Dorsolateral prefrontal cortex (tissue), 122 donors: ENCODE measurements at places on chromosomes 11 and 22.
A peak's percentile ranks its signal among the peaks of the same experiment; 100 is the strongest.

DNA sequence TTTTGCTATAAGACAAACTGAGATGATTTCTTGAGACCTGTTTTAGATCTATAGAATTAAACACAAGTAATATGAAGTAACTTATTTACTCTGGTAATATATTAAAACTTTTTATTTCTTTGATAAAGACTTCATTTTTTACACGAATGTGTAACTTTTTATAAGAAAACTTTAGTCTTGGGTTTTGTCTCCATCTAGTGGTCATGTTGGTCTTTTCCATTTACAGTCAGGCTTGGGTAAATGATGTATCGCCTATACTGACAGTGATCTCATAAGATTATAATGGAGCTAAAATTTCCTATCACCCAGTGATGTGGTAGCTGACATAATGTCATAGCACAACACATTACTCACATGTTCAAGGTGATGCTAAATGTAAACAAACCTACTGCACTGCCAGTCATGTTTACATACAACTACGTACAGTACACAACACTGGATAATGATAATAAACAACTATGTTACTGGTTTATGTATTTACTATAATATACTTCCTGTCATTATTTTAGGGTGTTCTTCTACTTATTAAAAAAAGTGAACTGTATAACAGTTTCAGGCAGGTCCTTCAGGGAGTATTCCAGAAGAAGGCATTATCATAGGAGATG lies 7.5 kb upstream of the C11orf97 start:
- DNase-seq = no peak

GRCh38 chr11:76745044-76745376 lies 38.1 kb upstream of the TSKU start:
- DNase-seq = no peak

- DNase-seq = no peak
These were observed 88.6 kb downstream of the PLEKHA7 start for GRCh38 chr11:16925561-16926065.

DNA sequence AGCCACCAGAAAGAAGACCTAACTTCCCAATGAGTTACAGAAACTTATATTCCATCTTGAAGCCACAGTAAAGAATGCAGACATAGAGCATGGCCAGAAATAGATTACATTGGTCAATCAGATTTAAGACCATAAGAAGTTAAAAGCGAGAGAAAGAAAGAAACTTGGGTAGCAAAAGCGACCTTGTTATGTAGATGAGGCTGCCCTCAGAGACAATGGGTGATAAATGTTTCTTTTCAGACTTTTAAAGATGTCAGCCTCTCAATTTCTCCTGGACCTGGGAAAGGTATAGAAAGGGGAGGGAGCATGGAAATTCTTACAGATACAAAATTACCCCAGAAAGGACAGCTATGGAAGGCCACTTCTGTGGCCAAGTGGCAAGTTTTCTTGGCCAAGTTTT lies 732.6 kb upstream of the LUZP2 start:
- no peak for DNase-seq

DNA sequence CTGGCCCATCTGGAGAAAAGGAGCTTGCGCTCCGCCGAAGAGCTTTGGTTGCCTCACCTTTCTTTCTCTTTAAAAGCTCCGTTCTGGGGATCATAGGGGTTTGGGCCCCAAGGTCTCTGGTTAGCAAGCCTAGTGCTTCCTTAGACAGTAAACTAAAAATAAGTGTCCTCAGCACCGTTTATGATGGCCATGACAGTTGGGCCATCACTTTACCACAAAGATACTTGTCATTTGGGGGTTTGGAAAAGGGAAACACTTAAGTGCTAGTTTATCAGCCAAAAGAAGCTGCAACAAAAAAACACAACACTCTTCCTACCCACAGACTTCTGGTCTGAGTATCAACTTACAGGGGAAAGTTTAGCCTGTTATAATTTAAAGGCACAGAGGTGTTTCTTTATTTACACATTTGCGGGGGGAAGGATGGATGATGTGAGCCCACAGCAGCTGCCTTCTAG lies 88.4 kb upstream of the CD44 start:
- no peak for DNase-seq

DNA sequence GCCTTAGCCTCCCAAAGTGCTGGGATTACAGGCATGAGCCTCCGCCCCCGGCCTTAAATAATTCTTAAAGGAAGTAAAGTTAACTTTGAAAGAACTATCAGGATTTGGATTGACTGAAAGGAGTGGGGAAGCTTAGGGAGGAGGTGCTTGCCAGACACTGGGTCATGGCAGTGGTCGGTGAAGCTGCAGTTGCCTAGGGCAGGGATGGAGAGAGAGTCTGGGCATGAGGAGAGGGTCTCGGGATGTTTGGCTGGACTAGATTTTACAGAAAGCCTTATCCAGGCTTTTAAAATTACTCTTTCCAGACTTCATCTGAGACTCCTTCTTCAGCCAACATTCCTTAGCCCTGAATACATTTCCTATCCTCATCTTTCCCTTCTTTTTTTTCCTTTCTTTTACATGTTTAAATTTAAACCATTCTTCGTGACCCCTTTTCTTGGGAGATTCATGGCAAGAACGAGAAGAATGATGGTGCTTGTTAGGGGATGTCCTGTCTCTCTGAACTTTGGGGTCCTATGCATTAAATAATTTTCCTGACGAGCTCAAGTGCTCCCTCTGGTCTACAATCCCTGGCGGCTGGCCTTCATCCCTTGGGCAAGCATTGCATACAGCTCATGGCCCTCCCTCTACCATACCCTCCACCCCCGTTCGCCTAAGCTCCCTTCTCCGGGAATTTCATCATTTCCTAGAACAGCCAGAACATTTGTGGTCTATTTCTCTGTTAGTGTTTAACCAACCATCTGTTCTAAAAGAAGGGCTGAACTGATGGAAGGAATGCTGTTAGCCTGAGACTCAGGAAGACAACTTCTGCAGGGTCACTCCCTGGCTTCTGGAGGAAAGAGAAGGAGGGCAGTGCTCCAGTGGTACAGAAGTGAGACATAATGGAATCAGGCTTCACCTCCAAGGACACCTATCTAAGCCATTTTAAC lies at the start of gene NNMT:
TSS of gene NNMT (plus strand) at position 724 of the 929 bp plus-strand sequence. CDS start at position 882, 158 bp downstream.
- peak; percentile 36 for DNase-seq

- DNase-seq = no peak
These were observed 25.7 kb downstream of the TTC12 start for GRCh38 chr11:113339929-113340589.

DNA sequence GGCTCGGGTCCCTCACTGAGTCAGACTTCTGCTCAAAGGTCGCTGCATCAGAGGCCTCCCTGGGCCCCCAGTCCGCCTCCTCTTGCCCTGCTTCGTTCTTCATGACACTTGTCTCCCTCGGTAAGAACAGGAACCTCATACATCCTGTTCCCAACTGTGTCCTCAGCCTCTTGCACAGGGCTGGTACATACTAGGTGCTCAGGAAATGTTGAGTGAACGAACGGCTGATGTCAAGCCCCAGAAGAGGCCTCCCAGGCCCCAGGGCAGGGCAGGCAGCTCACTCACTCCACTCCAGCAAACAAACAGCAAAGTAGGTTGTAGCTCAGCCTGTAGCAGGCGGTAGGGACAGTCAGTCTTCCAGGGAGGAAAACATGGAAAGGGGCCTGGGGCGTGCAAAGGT lies 17.2 kb downstream of the SYNGR1 start:
- no peak for DNase-seq

DNA sequence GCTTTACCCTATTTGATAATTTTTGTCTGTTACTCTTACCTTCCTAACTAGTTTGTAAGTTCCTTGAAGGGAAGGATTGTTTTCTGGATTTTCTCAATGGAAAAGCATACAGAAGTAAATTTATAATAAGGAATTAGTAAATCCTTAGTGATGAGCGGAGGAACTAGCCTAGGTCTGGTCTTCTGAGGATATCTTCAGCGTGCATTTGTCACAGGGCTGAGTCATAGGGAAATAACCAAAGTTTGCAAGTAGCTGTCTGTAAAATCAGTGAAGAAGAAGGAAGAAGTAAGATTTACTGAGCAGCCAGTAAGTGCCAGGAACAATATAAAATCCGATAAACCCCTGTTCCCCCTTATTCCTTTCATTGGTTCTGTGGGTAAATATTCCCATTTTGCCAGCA lies 162.7 kb upstream of the SORL1-AS1 start:
- DNase-seq = no peak

DNA sequence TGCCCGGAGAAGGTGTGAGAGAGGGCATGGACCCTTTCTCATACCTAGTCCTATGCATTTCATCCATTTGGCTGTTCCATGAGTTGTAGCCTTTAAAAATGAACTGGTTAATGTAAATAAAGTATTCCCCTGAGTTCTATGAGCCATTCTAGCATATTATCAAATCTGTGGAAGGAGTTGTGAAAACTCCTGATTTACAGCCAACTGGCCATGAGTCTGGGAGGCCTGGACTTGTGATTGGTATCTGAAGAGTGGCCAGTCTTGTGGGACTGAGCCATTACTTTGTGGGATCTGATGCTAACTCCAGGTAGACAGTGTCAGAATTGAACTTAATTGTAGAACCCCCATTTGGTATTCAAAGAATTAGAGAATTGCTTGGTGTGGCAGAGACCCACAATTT lies 48.4 kb downstream of the FAM118A start:
- DNase-seq = no peak

DNA sequence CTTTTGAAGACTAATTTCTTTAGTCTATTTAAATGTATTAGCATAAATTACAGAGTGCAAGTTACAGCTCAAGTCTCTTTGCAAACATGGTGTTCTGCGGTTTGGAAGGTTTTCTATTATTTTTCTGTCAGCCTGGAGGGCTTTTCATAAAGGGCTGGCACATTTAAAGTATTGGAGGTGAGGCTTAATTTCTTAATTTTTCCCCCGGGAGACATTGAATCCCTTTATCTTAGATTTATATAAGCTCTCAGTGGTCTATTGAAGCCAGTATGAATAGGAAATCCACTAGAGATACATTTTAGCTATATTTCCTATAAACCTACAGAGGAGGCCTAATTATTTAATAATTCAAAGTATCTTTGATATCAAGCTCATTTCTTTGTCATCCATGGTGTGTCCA lies 102.7 kb upstream of the CLPB start:
- no peak for DNase-seq

- no peak for DNase-seq
These were observed 88.7 kb downstream of the IGLL5 start for GRCh38 chr22:22976033-22976922.

- no peak for DNase-seq
These were observed 38.7 kb downstream of the WNT11 start for GRCh38 chr11:76167590-76167989.

DNA sequence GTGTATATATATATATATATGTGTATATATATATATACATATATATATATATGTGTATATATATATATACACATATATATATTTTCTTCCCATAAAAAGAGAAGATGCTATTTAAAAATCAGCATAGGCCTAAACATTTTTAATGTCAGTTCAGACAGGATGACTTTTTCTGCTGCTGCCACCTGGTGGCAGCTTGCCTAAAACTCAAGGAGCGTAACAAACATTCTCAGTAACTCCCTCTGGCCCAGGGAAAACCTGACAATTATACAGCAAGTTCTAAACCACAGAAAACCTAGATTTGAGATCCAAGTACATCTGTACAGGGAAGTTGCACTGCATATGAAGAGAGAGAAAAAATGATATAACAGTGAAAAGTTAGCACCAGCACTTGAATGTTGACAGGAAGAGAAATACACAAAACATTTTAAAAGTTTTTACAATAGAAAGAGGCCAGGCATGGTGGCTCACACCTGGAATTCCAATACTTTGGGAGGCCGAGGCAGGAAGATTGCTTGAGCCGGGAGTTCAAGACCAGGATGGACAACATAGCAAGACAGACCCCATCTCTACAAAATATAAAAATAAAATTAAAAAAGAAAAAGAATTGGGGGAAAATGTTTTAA lies 16.6 kb downstream of the OR8A1 start:
- peak; percentile 46 for DNase-seq

- no peak for DNase-seq
These were observed 17.7 kb upstream of the NNMT start for GRCh38 chr11:114278342-114279065.

DNA sequence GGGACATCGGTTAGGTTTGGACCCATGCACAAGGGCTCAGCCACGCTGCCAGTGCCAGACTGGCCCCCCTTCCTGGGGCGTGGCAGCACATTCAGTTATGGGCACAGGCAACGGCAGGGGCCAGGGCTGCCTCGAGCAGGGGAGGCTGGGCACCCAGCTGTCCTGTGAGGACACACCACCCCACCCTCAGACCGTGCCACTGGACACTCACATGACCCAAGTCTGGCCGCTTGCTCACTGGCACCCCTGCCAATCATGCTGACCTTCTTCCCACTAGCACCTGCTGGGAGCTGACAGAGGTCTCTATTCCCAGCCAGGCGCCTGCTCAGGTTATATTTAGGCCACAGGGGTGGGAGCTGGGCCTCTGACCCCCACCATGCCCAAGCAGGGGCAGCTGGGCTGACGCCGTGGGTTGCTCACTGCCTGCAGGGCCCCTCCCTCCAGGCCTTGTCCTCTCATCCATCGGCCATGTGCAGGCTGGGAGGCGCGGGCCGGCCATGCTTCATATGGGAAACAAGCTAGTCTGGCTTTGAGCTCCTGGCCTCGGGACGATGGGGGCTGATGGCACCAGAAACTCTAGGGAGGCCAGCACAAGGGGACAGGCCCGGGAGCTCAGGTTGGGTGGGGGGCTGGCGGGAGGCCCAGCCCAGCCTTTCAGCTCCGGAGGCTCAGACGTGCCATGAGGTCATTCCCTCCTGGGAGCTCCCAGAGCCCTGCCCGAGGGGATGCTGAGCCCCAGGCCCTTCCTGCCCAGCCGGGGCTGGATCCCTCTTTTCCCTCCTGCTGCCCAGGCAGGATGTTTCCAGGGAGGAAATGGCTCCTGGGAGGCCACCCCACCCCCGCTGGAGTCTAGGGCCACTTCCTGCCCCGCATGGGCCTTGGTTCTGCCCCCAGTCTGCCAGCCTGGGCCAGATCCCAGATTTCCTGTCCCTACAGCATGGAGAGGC lies 15.2 kb upstream of the TBX1 start:
- DNase-seq = no peak

DNA sequence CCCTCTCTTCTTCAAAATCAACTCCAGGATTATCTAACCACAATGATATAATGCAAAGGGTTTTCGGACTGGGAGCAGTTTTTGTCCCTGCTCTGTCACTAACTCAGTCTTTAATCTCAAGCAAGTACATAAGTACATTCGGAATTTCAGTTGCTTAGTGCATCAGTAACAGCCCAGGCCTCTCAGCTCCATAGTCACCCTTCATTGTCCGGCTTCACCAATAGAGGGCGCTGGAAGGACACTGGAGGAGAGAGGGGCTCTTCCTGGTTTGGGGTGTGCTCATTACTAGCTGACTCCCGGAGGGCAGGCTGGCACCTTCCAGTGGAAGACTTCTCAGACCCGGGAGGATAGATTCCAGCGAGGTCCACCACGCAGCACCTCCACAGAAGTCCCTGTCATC lies 90.4 kb upstream of the PDGFD start:
- no peak for DNase-seq

GRCh38 chr22:46031965-46032851 lies 55.2 kb upstream of the WNT7B start:
- peak; percentile 28 for DNase-seq

- DNase-seq = no peak
These were observed 24.1 kb upstream of the TUB start for GRCh38 chr11:8056810-8057463.

DNA sequence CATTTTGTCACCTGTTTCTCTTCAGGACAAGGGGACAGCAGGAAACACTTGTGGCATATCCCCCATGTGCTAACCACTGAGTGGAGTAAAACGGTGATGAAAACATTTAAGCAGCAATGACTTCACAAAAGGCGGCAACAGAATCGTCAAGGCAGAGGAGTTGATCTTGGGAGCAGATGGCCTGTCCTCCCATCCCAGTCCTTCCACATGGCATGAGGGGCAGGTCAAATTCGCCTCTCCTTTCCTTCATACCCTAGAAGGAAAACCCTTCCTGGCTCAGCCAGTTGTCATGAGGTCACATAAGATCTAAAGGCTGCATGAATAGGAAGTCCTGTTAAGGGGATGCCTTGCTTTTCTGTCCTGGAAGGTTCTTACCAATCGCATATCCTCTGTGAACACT lies 169.1 kb downstream of the MAML2 start:
- DNase-seq = no peak
